SK-N-SH (cell line): ENCODE measurements at places on chromosomes 2 and 18.

DNA sequence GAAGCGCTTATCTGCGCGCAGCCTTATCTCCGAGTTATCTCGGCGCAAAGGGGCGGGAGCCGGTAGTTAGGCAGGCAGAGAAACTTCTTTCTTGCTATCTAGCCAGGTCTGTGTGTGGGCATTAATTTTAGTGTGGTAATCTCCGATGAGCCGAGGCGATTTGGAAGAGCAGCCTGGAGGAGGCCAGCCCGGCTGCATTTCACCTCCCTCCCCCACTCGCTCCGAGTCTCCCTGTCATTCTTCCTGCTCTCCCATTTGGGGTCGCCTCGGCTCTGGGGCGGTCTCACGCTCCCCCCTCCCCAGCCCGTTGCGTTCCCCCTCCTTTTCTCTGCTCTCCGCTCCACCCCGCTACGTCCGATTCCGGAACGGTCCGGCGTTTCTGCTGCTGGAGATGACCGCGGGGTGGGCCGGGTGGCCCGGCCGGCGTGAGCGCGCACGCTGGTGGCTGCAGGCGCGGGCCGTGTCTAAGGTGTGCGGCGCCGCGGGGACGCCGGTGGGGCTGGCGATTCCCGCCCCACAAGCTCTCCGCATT is 566 bp downstream of the GATA6 start:
- DNase-seq, result peak; percentile 32

DNA sequence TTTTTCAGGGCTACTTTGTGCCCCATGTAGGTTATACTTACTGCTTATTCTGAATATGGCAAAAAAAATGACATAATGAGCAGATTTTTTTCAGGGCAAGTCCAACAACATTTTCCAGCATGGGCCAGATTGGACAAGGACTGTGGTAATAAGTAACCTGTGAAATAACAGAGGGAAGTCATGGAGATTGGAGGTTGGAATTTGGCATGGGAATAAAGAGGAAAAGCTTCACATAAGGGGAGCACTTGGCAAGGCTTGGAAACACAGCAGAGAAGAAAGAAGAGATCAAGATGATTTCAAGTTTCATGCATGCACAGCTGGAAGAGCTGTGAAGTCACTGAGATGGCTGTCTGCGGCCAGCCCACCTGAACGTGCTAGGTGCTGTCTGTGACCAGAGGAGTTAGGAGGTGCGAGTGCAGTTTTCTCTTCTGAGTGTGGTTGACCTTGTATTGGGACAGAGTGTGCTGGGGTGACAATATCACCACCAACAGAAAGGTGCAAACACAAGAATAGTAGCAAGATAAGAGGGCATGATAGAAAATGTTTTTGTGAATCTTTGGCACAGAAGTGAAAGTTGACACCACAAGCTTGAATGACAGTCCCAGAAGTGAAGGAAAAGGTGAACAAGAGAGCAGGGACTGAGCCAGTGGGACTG is 71.1 kb upstream of the DSC1 start:
- DNase-seq, result no peak

DNA sequence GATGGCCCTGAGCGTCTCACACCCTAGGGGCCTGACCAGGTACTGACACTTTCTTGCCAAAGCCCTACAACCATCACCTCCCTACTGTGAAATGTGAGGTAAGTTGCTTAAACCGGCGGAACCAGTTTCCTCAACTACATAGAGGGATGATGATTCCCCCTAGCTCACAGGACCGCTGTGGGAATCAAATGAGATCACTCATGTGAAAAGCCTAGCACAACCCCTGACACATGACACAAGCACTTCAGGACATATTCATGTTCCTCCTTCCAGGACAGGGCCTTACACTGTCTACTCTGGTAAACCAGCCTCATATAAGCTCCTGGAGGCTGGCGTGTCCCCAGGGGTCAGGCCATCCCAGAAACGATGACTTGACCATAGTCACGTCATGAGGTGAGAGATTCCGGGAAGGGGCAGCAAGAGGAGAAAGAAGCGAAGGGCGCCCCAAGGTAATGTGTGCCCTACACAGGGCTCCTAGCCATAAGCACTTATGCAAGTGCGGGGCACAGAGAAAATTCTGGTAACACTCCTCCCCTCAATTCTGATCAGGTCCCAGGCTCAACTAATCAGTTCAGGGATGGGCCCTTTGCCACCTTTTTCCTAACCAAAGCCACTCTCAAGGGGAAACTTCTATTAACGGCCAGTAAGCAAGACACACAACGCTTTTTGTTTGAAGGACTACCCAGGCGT is 49.5 kb downstream of the C2orf42 start:
- peak; percentile 46 for DNase-seq

- DNase-seq, result no peak
Observed at GRCh38 chr2:195596840-195597239, 60.2 kb upstream of the SLC39A10 start.

DNA sequence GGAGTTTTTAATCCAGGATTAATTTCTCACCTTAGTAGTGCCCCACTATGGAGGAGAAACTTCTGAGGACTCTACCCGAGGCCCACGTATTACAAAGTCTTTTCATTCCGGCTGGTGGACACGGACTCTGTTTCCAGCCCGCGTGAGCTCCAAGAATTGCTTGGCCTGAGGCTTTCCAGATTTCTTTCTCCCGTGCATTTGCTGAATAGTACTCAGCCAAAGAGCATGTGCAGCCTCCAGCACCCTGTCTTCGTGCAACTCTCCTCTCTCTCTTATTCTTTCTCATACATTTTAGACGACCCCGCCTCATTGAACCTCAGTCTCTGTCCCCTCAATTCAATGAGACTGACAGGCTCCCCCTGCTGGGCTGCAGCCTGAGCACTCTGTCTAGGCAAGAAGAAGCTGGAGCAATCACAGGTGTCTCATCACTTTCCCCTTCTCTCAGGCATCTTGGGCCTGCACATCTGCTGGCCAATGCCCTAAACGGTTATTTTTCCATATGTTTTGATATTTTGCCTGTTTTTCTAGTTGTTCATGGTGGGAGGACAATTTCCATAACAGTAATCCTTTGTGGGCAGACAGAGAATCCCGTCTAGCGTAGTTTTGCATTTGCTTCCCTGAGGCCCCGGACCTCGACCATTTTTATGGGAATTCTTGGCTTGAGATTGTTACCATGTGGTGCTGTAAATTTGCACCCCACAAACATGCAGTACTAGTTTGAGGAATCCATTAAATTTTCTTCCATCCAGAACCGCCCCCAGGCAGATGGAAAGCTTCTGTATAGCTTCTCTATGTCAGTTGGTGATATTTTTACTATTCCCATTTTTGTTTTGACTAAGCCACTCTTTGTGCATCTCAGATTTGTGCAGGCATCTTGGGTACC is 50.1 kb upstream of the LPIN2 start:
- peak; percentile 63 for DNase-seq

DNA sequence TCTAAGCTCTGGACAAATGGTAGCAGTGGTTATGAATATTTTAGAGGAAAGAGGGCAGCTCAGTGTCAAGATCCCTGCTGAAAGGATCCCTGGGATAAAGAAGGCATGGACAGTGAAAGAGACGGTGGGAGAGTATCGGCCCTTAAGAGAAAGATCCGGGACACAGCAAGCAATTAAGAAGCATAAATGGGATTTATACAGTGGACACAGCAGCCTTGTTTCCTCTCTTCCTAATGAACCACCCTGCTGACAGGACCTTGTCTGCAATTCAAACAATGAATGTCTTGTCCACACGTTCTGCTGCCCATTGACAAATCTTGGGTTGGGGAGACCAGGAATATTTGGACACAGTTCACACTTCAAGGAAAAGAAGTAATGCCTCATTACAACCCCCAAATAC is 16.5 kb downstream of the CPLX4 start:
- DNase-seq, result no peak

DNA sequence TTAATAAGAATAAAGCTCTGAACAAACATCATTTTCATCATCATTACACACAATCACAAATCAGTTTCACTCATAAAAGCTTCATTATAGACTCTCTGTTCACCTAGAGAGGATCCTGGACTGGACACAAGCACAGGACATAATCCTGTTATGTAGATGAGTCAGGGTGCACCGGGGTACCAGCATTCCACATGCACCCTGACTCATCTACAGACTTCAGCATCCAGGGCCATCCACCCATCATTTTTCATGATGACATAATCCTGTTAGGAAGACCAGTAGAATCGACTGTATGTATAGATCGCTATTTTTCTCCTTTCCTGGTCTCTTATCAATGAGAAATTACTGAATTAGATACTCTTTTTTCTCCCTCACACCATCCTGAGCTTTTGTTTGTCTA is 73.7 kb upstream of the PIK3C3 start:
- DNase-seq, result no peak

GRCh38 chr2:158969715-158970240 is 1.3 kb downstream of the TANC1 start:
- DNase-seq, result peak; percentile 52

- DNase-seq, result no peak
Observed at GRCh38 chr2:214742119-214742518, 67.4 kb downstream of the BARD1 start.

DNA sequence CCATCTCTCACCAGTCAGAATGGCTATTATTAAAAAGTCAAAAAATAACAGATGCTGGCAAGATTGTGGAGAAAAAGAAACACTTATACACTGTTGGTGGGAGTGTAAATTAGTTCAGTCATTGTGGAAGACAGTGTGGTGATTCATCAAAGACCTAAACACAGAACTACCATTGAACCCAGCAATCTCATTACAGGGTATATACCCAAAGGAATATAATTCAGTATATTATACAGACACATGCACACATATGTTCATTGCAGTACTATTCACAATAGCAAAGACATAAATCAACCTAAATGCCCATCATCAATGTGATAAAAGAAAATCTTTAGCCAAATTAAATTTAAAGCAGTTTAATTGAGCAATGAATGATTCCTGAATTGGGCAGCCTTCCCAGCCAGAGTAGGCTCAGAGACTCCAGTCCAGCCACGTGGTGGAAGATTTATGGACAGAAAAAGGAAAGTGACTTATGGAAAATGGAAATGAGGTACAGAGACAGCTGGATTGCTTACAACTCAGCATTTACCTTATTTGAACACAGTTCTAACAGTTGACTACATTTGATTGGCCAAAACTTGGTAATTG is 377.1 kb upstream of the SLC39A10 start:
- DNase-seq, result no peak

DNA sequence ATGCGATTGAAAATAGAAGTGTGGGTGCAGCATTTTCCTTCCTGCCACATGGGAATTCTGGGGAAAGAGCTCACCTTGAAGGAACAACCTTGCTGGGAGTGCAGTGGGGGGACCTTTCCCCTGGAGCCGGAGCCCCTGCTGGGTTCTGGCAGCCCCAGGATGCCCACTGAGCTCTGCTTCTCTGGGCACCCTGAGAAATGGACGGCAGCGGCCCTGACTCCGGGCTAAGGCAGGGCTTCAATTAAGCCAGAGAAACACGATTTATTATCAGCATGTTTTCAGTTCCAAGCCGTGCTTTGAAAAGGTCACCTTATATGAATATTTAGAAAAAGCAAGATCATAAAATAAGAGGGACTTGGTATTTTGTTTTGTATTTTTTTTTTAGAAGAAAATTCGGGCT is 68.5 kb downstream of the KLHL29 start:
- DNase-seq, result no peak

DNA sequence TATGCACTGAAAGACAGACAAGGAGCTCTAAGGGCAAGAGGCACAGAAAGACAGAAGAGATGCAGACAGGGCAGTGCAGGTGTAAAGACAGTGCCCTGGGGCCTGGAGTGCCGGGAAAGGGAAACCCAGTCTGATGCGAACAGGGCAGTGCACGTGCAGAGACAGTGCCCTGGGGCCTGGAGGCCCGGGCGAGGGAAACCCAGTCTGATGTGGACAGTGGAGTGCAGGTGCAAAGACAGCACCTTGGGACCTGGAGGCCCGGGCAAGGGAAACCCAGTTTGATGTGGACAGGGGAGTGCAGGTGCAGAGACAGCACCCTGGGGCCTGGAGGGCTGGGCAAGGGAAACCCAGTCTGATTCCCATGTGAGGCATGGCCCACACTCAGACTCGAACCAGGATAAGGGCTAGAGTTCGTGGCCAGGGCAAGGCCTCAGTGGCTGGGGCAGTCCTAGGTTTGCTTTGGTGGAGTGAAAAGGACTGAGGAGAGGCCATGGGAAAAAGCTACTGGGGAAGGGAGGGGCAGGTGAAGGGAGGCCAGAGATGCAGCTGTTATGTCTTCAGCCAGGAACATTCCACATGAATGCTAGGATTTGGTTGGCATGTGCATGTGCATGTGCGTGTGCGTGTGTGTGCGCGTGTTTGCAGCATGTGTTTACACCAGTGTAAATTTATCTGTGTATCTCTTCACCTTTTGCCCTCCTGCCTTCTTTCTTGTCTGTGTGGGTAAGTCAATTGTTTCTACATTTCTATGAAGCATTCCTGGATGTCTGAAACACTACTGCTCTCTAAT is 39.1 kb upstream of the DNMT3A start:
- no peak for DNase-seq

- DNase-seq, result no peak
Observed at GRCh38 chr2:228938629-228939028, 332.5 kb downstream of the PID1 start.

- DNase-seq, result no peak
Observed at GRCh38 chr2:190986221-190986953, 27.6 kb downstream of the STAT1 start.

- DNase-seq, result no peak
Observed at GRCh38 chr2:47601568-47601967, 181.4 kb upstream of the MSH6 start.

DNA sequence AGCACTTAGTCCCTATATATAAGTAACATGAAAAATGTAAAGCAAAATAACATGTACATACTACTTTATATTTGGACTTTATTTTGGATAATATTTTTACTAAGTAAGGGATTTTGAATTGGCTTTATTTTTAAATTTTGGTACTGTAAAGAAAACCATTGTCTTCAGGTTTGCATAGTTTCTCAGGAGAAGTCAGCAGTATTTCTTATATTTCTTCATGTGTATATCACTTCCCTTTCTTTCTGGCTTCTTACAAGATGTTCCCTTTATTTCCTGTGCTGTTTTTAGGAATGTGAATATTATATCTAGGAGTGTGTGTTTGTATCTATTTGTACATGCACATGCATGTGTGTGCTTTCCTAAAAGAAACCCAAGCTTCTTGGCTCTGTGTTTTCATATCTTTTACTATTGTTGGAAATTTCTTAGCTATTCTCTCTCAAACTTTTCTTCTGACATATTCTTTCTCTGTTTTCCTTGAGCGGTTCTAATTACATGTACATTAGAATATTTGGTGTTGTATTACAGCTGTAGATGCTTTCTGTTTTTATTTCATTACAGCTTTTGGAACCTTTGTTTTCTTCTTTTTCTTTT is 1549.7 kb upstream of the ACVR2A start:
- no peak for DNase-seq

DNA sequence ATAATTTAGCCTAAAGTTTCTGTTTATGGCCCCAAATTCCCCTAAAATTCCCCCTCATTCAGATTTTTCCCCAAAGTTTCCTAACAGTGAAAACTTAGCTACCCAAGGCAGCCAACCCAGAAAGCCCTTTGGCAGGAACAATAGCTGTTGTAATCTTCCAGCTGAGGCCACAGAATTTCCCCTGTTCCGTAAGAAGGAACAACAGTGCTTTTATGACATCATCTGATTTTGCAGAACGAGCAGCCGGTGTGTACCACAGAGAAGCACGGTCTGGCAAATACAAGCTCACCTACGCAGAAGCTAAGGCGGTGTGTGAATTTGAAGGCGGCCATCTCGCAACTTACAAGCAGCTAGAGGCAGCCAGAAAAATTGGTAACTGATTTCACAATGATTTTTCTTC is 6.3 kb downstream of the TNFAIP6 start:
- DNase-seq, result no peak

- no peak for DNase-seq
Observed at GRCh38 chr2:167990062-167990461, 257.3 kb downstream of the STK39 start.

GRCh38 chr2:73859721-73860586 is 31.2 kb downstream of the STAMBP start:
- no peak for DNase-seq

GRCh38 chr2:55111570-55112228 is 61.4 kb upstream of the RTN4 start:
- no peak for DNase-seq
